H1 (cell line): ENCODE measurements at places on chromosomes 1 and 21. TPM values are rescaled to one million over a fixed set of nuclear protein-coding genes. Genes with fewer than 3 reads are reported as not detected.

GRCh38 chr1:203649551-203649998 lies 22.9 kb downstream of the ATP2B4 start:
- H3K4me1 ChIP-seq: peaks cover 5% of the 10 kb centered on the region
- DNase-seq: no peak
- no peaks in the 10 kb centered on the region for H3K27me3 ChIP-seq
- H3K4me3 ChIP-seq: no peak overlapping the region
- no peaks in the 10 kb centered on the region for H3K36me3 ChIP-seq

DNA sequence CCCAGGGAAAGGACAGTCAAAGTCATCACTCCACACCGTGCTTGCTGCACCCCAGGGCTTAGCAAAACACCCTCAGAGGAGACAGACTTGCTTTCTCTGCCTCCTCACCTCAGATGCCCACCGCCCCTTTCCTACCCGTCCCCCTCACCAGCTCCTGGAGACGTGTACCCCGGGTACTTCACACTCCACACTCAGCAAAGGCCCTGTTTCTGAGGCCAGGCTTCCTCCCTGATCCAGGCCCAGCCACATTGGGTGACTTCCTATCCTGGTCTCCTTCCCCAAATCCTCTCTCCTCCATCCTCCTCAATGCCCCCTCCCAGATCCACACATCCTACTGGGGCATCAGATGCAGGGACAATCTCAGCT lies 116.7 kb downstream of the DMRTB1 start:
- H3K4me3 ChIP-seq: no peak overlapping the region
- no peaks in the 10 kb centered on the region for H3K36me3 ChIP-seq
- no peaks in the 10 kb centered on the region; the same call in 1 of the 2 replicates for H3K4me1 ChIP-seq
- no peaks in the 10 kb centered on the region for H3K27me3 ChIP-seq

DNA sequence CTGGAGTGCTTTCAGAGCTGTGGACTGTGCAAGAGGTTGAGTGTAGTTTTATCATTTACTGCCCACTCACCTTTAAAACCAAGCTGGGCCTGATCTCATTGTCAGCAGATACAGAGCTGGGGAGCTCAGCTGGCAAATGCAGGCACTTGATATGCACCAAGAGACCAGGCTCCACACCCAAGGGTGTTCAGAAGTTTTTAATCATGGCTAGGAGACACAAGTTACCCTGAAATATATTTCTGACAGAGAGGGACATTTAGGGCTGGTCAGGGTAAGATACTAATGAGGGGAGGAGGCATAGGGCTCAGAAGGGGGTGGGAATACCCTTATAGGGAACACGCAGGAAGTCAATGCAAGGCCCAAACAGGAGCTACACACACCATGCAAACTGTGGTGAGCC lies 153.7 kb downstream of the ELAVL4 start:
- H3K4me1 ChIP-seq: no peaks in the 10 kb centered on the region
- no peaks in the 10 kb centered on the region for H3K27me3 ChIP-seq
- DNase-seq: no peak
- no peaks in the 10 kb centered on the region for H3K36me3 ChIP-seq

DNA sequence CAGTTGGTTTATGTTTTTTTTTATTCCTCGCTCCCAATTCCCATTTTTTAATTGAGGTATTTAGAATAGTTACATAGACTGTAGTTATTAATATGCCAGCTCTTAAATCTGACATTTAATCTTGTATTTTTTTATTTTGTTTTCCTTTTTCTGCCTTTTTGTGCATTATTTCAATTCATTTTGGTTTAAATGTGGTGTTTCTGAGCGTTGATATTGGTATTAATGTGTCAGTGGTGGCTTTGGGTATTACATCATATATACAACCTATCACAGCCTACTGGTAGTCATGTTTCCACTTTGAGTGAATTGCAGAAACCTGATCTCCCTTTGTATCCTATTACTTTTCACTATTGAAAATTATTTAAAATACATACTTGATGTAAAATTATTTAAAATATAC lies 1027.3 kb downstream of the KCNT2 start:
- H3K4me3 ChIP-seq: no peak overlapping the region
- no peaks in the 10 kb centered on the region for H3K4me1 ChIP-seq
- no peaks in the 10 kb centered on the region for H3K36me3 ChIP-seq
- DNase-seq: no peak

DNA sequence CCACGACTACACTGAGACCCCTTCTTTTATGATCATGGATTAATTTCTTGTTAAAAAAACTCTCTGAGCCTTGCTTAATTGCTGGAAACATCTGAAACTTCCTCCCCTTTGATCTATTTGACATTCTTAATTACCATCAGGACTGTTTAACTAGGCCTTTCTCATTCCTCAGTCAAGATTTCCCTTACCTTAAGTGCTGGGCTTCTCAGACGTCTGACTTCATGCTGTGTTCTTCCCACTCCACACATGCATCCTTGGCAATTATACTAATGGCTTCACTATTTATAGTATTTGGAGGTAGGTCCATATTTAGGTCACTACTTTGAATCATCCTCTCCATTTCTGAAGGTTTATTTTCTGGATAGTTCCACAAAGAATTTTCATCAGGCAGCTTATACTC lies 341.3 kb upstream of the TMPRSS15 start:
- H3K4me3 ChIP-seq: no peak overlapping the region
- no peaks in the 10 kb centered on the region for H3K36me3 ChIP-seq
- H3K27ac ChIP-seq: no peak overlapping the region
- H3K27me3 ChIP-seq: no peaks in the 10 kb centered on the region
- no peaks in the 10 kb centered on the region for H3K4me1 ChIP-seq

OXCT2 gene
- 2.9 TPM in 2 replicates for total RNA-seq

C8B gene
- total RNA-seq: not detected in 2 replicates

SHE gene
- total RNA-seq: 0.29 and 0.45 TPM in 2 replicates
